ENCODE measurements at places on chromosomes 7 and 10. TPM values are rescaled to one million over a fixed set of nuclear protein-coding genes. Genes with fewer than 3 reads are reported as not detected.

DNA sequence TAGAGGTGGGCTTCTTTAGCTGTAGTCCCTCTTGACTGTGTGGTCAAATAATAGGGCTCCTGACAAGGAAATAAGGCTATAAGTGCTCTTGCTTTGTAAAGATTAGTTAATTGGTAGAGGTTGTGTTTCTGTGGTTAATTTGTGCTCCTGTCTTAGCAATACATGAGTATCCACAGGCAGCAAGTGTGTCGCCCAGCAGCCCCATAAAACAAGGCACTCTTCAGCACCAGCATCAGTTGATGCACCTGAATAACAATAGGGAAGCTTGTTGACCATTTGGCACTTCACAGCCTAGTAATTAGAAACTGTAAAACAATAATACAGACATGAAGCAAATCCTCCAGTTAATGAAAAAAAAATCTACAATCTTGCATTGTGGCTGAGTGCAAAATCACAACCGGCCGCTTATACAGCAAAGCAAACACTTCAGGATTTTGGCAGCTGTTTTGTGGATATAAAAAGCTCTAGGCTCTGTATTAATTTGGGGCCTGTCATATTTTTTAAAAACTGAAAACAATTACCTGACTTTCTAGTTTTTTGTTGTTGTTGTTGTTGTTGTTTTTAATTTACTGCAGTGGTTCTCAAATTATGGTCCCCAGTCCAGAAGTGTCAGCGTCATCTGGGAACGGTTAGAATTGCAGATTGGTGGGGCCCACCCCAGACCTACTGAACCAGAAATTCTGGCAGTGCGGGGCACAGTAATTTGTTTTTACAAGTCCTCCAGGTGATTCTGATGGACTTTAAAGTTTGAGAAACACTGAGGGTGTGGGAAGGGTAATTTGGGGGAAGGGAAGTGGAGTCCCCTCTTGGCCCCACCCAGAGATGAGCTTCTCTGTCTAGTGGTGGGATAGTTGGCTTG lies 56.8 kb downstream of the AUTS2 start:
- H3K27ac ChIP-seq = no peak overlapping the region
- DNase-seq = no peak
- H3K4me1 ChIP-seq = peaks cover 21% of the 10 kb centered on the region
- H3K36me3 ChIP-seq = no peaks in the 10 kb centered on the region

GRCh38 chr10:8033812-8034465 lies 20.5 kb upstream of the GATA3 start:
- no peak overlapping the region for H3K27ac ChIP-seq
- H3K4me1 ChIP-seq = peaks cover 16% of the 10 kb centered on the region
- peak overlapping the region; percentile 43 for H3K4me3 ChIP-seq
- H3K36me3 ChIP-seq = no peaks in the 10 kb centered on the region
- peak; percentile 18 for DNase-seq
- peaks cover 49% of the 10 kb centered on the region for H3K27me3 ChIP-seq

GRCh38 chr10:17144757-17145156 lies 15.1 kb upstream of the CUBN start:
- no peak for DNase-seq
- no peak overlapping the region for H3K27ac ChIP-seq
- H3K4me3 ChIP-seq = no peak overlapping the region

ANKRD30A gene
- not detected for total RNA-seq

EGR2 gene
- total RNA-seq = 0.67 TPM

EGFR gene
- total RNA-seq = 39.7 TPM
